CD4-positive, alpha-beta T cell (primary cell): ENCODE measurements at places on chromosomes 16 and 17.

- DNase-seq, result no peak
Observed at GRCh38 chr17:69724238-69724637, 309.7 kb downstream of the MAP2K6 start.

- DNase-seq, result no peak
Observed at GRCh38 chr17:66549731-66550207, 247.4 kb downstream of the PRKCA start.

- DNase-seq, result no peak
Observed at GRCh38 chr16:56195151-56195550, 3.9 kb downstream of the GNAO1 start.

DNA sequence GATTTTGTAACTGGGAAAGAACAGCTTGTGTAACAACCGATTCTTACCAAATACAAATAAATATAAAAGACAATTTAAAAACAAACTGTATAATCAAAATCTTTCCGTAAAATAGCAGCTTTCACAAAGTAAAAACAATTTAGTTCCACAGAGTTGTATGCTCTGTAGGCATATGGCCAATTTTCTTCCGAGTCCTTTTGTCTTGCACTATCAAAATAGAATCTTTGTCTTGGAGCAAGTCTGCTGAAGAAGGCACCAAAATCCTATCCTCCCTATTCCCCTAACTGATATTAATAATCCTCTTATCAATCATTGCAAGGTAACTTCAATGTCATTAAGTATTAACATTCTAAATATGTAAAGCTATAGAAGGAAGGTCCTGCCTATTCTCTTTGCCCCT lies 7.6 kb downstream of the THUMPD1 start:
- no peak for DNase-seq

- no peak for DNase-seq
Observed at GRCh38 chr17:77223642-77224420, 83.1 kb downstream of the SEC14L1 start.
